Dorsolateral prefrontal cortex (tissue), 122 donors: ENCODE measurements at places on chromosomes 12 and 14.
A peak's percentile ranks its signal among the peaks of the same experiment; 100 is the strongest.

- no peak for DNase-seq
Measured at GRCh38 chr14:93073910-93074769, 41.6 kb downstream of the ITPK1 start.

DNA sequence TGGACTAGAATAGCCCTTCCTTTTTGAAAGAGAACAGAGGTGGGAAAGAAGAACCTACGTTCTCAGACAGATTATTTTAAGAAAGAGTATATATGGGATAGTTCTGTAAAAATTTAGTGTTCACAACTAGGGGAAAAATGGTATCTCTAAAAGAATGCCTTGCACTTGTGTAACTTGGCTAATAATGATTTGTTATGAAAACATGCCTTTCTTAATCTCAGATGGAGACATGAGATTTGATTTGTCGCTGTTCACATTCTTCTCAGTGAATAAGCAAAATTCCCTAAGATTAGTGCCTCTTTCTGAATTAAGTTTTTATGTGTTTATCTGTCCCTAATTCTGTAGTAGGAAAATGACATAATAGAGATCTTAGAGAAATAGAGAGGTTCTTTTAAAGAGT is 100.8 kb downstream of the USP15 start:
- no peak for DNase-seq

DNA sequence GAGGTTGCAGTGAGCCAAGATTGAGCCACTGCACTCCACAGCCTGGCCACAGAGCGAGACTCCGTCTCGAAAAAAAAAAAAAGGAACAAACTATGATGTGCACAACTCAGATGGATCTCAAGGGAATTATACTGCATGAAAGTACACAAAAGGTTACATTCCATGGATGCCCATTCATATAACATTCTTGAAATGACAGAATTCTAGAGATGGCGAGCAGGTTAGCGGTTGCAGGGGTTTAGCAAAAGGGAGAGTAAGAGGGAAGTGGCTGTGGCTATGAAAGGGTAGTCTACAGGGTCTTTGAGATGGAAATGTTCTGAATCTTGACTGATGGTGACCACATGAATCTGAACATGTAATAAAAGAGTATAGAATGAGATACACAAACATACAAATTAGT is 49.7 kb downstream of the CKB start:
- DNase-seq = no peak

GRCh38 chr14:20343862-20344220 is 406 bp downstream of the PARP2 start:
- DNase-seq = no peak

- DNase-seq = peak; percentile 72
Measured at GRCh38 chr14:23578560-23579310, at the start of gene JPH4. TSS of gene JPH4 (minus strand) at chr14:23578790. CDS start at chr14:23577453, 1,337 bp downstream.

- no peak for DNase-seq
Measured at GRCh38 chr12:113082486-113083148, 26.1 kb downstream of the DTX1 start.

- no peak for DNase-seq
Measured at GRCh38 chr12:89481213-89481914, 43.2 kb downstream of the GALNT4 start.

DNA sequence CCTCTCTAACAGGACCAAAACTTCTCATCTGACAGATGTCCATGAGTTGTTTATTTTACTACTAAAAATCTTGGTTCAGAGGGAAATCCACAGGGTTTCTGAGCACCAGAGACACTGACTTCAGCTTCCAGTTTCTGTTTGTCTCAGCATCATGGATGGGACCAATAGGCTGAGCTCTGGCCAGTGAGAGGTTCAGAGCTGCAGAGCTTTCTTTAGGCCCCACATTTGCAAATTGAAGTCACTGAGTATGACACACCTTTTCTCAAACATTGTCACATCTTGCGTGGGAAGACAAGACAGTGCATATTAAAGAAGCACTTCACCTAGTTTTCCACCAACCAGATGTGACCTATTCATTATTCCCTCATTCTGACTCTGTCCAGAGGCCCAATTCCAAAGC is 45.2 kb downstream of the RDH12 start:
- DNase-seq = no peak

- no peak for DNase-seq
Measured at GRCh38 chr12:93589081-93589480, 16.6 kb downstream of the SOCS2 start.

DNA sequence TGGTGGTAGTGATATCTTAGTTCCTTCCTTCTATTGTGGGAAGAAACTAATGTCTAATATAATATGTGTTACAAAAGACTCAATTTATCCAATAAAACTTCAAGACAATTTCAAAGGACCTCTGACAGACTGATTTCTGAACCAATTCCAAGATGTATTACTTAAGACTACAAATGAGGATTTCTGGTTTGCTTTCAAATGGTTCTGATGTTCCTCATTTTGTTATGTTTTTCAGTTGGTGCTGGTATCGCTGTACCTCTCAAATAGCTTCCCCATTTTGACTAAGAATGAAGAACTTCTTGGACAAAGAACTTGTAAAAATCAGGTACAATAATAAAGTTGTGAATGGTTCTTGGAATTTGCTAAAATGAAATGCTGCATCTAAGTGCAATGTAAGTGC is 19.4 kb upstream of the MBIP start:
- DNase-seq = no peak

GRCh38 chr14:68771631-68772030 is 21.2 kb downstream of the ZFP36L1 start:
- no peak for DNase-seq

GRCh38 chr12:3032770-3033538 is 44.2 kb upstream of the TSPAN9 start:
- DNase-seq = no peak

- no peak for DNase-seq
Measured at GRCh38 chr12:5944053-5944452, 1.0 kb downstream of the ANO2 start.

DNA sequence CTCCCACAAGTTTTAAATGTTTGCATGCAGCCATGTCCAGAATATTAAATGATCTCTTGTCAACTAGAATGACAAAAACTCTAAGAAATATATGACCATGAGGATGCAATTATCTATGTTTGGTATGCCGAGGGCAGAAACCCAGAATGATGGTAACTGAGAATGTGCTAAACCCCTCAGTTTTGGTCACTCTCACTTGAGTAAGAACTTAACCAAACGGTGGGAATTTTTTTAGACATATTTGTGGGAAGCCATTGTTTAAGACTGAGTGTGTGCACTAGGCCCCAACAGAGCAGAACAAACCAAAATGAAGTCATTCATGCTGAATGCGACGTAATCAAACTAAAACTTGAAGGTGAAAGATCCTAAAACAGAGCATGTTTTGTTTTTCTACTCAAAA is 1927.9 kb upstream of the SEL1L start:
- no peak for DNase-seq

- no peak for DNase-seq
Measured at GRCh38 chr14:52333823-52334657, 19.9 kb downstream of the PTGER2 start.

DNA sequence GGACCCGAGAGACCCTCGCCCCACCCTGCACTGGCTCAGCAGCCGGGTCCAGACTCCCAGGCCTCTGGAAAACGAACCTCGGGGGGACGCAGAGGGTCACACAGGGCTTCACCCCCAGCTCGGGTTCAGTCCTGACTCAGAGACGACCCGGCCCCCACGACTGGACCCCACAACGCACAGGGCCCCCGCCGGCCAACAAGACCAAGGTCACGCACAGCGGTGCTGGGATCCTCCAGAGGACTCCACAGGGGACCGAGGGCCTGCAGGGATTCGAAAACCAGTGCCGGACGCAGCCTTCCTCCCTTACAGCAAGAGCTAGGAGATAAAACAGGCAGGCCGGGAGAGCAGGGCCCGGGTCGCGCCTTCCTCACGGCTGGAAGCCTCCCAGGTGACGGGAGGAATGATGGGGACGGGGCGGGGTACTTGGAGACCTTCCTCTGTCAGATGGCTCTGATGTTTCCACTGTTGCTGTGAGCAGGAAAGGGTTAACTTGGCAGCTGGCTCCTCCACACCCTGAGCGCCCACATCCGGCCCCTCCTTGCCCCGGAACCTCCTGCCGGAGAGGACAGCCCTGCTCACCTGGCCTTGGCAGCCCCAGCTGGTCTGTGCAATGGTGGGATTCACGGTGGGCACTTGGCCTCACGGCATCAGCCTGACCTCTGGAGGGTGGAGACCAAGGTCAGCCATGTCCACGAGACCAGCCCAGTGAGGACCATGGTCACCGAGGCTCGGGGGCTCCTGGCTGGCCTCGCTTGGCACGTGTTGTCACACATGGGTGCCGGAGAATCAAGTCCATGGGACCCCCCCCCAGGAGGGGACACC is 46.2 kb downstream of the GALNT9 start:
- no peak for DNase-seq

DNA sequence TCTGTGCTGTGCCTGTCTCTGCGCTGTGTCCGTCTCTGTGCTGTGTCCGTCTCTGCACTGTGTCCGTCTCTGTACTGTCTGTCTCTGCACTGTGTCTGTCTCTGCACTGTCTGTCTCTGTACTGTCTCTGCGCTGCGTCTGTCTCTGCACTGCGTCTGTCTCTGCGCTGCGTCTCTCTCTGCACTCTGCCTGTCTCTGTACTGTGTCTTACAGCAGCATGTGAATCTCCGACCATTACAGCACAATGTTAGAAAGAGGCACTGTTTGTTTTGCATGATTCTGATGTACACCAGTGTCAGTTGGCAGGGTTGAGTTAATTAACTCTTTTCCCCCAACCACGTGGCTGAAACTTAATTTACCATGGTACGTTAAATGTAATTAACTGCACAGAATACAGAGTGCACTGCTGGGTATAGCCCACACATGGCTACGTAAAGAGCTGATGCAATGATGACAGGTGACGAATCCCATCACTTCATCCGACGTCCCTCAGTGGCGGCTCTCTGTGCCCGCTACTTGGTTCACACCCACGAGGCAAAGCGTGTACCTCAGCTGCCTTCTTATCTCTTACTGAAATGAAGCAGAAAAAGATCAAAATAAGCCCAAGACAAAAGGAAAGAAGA is 127.7 kb upstream of the SFSWAP start:
- no peak for DNase-seq

- peak; percentile 71 for DNase-seq
Measured at GRCh38 chr12:3803865-3804472, 51.1 kb upstream of the CRACR2A start.

GRCh38 chr12:52307836-52308805 is 13.1 kb downstream of the KRT83 start:
- DNase-seq = peak; percentile 58

GRCh38 chr14:99158150-99158549 is 113.8 kb downstream of the BCL11B start:
- no peak for DNase-seq

DNA sequence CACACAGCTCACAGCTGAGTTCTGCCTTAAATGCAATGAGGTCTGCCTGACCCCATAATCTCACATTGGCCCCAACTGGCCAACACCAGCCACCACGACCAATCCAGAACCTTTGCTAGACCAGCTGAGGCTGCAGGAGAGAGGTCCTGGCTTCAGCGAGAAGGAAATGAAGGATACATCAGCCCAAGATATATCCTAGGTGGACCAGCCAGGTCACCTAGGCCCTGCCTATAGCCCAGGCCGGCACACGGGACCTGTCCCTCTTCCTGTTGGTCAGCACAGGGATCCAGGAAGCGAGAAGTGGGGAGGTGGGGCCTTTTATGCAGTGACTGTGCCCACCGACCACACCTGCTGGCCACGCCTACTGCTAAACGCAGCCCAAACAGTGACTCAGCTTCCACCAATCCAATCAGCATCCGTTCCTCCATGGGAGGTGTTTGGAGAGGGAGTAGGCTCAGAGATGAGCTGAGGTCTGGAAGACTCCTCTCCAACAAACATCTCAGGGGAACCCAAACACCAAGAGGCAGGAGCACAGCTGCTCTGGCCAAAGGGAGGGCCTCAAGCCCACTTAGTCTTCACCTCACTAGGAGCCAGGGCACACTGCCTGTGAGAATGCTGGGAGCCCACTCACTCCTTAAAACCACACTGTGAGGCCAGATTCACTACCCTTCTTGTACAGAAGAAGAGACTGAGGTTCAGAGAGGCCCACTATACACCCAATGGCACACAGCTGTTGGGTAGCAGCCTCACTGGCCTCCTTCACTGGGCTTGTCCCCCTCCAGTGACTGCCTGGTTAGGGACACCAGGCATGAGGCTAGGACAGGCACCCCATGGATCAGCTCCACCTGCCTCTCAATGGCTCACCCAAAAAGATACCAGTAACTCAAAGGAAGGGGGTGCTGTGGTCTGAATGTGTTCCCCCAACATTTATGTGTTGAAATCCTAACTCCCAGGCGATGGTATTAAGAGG is 51.3 kb upstream of the PPP2R5C start:
- no peak for DNase-seq

- DNase-seq = no peak
Measured at GRCh38 chr14:76909266-76909665, 83.1 kb downstream of the LRRC74A start.

DNA sequence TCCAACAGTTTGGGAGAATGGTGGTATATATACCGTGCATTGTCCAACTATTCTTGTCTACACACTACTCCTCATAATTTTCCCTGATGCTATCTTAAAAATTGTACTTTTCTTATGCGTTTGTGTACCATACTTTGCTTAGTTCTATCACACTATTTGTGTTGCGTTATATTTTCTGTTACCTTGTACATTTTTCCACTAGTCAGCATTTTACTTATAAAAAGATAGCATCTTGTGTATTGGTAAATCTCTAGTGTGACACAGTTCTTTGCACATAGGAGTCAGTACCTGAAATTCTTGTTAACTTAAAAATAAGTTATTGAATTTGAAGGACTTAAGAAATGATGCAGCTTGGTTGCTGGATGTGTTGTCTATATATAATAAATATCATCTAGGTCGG is 201.8 kb upstream of the LMO3 start:
- no peak for DNase-seq

- no peak for DNase-seq
Measured at GRCh38 chr14:41144370-41144769, 462.3 kb upstream of the LRFN5 start.

GRCh38 chr12:107530701-107531100 is 154.9 kb upstream of the PWP1 start:
- DNase-seq = no peak

DNA sequence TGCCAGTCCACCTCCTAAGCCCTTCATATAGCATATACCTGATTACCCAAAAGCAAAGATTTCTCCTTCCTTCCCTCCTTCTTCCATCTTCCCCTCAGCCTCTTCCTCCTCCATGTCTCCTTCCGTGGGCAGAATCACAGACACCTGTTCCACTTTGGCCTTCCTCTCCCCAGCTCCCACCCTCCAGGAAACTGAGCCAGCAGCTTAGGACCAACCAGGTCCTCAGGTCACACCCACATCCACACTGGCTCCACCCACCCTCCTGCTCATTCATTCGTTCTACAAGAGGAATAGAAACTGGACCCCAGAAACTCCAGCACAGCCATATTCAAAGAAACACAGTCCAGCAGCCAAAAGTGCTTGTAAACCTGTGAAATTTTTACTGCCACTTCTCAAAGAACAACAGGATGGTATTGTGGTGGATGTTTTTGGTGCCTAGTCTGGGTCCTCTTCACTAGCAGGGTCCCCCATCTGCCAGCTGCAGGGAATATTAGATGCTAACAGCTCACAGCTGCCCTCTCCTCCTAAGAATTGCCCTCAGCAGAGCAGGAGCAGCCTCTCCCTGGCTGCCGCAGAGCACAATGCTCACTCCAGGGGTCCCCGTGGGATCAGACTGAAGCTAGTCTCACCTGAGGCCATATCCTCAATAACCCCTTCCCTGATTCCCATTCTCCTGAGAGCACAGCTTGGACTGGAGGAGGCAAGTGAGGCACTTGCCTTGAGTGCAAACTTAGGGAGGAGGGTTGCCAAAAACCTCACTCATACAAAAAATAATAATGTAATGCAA is 18.4 kb downstream of the CMKLR1 start:
- DNase-seq = no peak

- no peak for DNase-seq
Measured at GRCh38 chr14:55571125-55571889, 8.7 kb upstream of the KTN1 start.

- no peak for DNase-seq
Measured at GRCh38 chr14:51676549-51676948, 24.8 kb downstream of the FRMD6 start.
